HFFc6 (cell line): ENCODE measurements at places on chromosomes 16 and 17. TPM values are rescaled to one million over a fixed set of nuclear protein-coding genes. Genes with fewer than 3 reads are reported as not detected.

The SBK1 gene
- total RNA-seq, result not detected in 2 replicates

DNA sequence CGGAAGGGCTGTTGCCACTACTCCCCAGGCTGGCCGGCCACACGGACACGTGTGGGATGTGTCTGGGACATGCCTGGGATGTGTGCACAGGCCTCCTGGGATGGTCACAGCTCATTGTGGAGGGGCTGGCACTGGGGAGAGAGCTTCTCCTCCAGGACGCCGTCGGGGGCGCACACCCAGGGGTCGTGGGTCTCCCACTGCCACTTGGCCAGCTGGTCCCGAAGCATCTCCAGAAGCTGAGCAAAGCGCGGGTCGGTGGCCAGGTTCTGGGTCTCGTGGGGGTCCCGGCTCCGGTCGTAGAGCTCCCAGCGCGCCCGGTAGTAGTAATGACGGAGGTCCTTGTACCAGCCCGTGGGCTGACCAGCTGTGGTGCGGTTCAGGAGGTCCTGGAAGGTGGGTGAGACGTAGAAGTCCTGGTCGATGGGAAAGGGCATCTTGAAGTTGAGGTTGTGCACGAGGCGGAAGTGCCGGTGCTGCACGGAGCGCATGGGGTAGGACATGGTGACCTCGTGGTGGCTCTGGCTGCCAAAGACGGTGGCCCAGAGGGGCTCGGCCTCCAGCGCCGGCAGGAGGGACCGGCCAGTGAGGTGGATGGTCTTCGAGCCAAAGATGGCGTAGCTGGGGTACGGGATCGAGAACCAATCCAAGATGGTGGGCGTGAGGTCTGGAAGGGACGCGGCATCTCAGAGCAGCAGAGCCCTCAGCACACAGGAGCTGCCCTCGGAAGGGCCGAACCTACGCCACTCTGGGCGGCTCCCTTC is 9.6 kb downstream of the SGSH start:
- DNase-seq, result no peak
- no peaks in the 10 kb centered on the region; the same call in 1 of the 2 replicates for H3K27me3 ChIP-seq
- H3K4me1 ChIP-seq, result no peaks in the 10 kb centered on the region
- peaks cover 12% of the 10 kb centered on the region for H3K36me3 ChIP-seq

The NXPH3 gene
- 0.75 to 1.6 TPM (median 0.82 TPM) in 3 replicates for total RNA-seq

DNA sequence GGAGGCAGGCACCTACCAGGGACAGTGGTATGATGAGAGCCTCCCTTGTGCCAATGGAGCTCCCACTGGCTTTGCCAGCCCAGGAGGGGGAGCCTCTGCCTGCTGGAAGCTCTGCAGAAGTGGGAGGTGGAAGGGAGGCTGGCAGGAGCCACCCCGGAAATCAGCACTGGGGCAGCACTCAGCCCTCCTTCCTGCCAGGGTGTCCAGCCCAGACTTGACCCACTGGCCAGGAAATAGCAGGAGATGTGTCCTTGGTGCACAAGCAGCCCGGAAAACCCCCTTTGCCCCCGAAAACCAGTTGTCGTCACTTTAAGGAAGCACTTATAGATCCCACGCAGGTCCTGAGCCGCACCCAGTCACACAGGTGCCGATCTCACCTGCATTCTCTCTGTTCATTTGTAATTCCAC is 49.3 kb upstream of the CACNG4 start:
- peaks cover 33% of the 10 kb centered on the region for H3K27me3 ChIP-seq
- H3K4me3 ChIP-seq, result no peak overlapping the region
- no peaks in the 10 kb centered on the region for H3K36me3 ChIP-seq
- no peak overlapping the region for H3K27ac ChIP-seq
- no peak for DNase-seq

DNA sequence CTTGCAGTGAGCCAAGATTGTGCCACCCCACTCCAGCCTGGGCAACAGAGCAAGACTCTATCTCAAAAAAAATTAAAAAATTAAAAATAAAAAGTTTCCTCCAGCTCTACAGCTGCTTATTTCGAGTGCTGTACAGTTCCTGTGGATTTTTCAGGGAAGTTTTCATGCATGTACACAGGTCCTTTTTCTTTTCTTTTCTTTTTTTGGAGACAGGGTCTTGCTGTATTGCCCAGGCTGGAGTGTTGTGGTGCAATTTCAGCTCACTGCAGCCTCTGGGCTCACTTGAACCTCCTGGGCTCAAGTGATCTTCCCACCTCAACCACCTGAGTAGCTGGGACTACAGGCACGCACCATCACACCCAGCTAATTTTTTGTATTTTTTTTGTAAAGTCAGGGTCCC is 15.9 kb downstream of the EEF2K start:
- H3K36me3 ChIP-seq, result no peaks in the 10 kb centered on the region
- no peak for DNase-seq
- H3K27ac ChIP-seq, result no peak overlapping the region
- no peak overlapping the region for H3K4me3 ChIP-seq

DNA sequence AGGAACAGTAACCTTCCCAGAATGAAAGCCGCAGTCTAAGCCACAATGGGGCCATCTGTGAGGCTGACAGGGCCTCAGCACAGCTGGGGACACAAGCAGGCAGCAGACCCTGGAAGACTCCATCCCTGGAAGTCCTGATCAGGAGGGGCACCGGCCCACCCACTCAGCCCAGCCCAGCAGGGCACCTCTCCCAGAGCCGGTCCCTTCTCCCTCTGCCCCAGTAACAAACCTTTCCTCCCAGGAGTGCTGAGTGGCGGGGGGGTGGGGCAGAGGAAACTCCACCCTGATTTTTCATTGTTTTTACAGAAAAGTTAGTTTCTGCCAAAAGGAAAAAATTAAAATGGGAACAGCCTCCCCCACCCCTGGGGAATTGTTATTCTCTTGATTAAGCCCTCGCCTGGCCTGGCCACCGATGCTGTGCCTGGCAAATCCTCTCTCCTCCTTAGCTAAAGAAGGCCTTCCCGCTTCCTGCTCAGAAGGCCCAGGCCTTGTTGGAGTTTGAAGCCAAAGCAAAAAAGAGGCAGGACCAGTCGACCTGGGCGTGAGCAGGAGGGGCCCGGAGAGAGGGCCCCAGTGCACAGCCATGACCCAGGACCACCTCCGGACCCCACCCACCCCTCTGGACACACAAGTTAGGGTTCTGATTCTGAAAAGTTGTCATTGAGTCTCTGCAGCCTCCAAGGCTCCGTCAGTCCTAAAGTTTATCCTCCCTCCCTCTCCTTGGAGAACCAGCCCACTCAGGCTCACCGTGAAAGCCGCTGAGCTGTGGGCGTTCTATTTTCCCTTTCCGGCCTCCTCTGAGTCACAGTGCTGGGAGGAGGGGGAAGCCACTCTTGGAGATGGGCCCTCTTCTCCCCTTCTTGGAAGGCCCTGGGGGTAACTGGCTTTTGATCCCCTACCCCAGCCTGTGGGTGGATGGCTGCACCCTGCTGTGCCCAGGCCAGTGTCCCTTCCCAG is 128.4 kb upstream of the TNRC6C start:
- H3K4me3 ChIP-seq, result no peak overlapping the region; the same call in 1 of the 2 replicates
- peaks cover 14% of the 10 kb centered on the region for H3K27me3 ChIP-seq
- H3K36me3 ChIP-seq, result no peaks in the 10 kb centered on the region

DNA sequence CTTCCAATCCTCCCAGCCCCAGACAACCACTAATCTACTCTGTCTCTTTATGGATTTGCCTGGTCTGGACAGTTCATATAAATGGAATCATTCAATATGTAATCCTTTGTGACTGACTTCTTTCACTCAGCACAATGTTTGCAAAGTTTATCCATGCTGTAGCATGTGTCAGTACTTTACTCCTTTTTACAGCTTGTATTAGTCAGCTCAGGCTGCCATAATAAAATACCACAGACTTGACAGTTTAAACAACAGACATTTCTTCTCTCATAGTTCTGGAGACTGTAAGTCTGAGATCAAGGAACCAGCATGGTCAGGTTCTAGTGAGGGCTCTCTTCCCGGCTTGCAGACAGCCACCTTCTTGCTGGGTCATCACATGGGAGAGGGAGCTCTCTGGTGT is 41.3 kb downstream of the GPRC5B start:
- peaks cover 30% of the 10 kb centered on the region for H3K4me1 ChIP-seq
- H3K36me3 ChIP-seq, result no peaks in the 10 kb centered on the region
- H3K27ac ChIP-seq, result peak overlapping the region; percentile 34; the same call in 1 of the 2 replicates
- no peak overlapping the region for H3K4me3 ChIP-seq
- no peaks in the 10 kb centered on the region for H3K27me3 ChIP-seq
